ENCODE measurements at places on chromosomes 3 and 15.

DNA sequence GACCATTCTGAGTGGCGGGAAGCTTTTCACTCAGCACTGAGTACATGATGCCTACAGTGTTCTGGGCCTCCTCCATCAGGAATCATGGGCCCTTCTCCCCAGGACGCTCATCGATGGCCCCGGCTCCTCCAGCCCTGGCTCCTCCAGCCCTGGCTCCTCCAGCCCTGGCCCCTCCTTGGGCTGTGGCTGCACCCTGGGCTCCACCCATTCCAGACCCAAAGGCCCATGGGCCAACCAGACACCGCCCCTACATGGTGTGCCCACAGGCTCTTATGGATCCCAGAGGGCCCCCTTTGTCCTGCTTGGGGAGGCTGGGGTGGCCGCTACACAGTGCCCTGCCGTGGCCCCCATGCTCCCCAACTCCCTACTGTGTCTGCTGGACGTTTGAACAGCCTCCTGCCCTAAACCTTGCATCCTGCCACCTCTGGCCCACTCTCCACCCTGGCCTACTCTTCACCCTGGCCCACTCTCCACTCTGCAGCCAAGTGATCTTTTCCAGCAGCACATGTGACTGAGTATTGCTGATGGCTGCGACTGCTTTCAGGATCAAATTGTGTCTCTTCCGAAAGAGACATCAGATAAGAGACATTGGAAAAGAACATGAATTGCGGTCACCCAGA lies 57.9 kb downstream of the APBA2 start:
- DNase-seq, result no peak

DNA sequence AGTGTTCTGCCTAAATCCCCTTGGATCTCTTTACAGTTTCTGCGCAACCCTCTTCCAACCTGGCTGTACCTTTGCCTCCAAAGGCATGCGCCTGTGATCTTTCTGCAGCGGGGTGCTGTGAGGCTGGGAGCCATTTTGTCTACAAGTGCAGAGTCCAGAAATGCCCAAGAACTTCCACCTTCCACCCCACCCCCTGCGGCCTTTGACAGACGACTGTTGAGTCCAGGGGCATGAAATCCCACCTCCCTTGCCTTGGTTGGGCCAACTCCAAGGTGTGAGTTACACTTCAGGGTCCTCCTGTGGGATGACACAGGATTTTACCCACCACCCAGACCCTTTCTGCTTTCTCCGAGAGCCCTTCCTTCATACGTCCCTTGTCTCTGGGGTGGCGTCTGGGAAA lies 24.1 kb downstream of the HRH1 start:
- DNase-seq, result no peak

DNA sequence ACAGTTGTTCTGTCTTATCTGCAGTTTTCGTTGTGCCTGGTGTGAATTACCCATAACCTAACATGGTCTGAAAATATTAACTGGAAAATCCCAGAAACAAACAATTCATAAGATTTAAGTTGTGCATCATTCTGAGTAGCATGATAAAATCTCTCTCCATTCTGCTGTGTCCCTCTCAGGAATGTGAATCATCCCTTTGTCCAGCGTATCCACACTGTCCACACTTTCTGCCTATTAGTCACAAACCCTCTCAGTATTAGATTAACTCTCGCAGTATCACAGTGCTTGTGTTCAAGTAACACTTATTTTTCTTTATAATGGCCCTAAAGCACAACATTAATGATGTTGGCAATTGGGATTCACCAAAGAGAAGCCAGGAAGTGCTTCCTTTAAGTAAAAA lies 203.2 kb downstream of the CGGBP1 start:
- no peak for DNase-seq

GRCh38 chr3:110711851-110712516 lies 359.6 kb upstream of the NECTIN3 start:
- no peak for DNase-seq

- DNase-seq, result peak; percentile 55
Observed at GRCh38 chr3:113695786-113696645, at the start of gene USF3. TSS of gene USF3 (minus strand) at chr3:113696642. CDS start at chr3:113674878, 21,764 bp downstream.
